ENCODE measurements at places on chromosomes 6 and 20. TPM values are rescaled to one million over a fixed set of nuclear protein-coding genes. Genes with fewer than 3 reads are reported as not detected.
A peak's percentile ranks its signal among the peaks of the same experiment; 100 is the strongest.

The FLRT3 gene
- total RNA-seq: not detected

- DNase-seq: no peak
Observed at GRCh38 chr6:70388814-70389213, 24.5 kb upstream of the FAM135A start.

DNA sequence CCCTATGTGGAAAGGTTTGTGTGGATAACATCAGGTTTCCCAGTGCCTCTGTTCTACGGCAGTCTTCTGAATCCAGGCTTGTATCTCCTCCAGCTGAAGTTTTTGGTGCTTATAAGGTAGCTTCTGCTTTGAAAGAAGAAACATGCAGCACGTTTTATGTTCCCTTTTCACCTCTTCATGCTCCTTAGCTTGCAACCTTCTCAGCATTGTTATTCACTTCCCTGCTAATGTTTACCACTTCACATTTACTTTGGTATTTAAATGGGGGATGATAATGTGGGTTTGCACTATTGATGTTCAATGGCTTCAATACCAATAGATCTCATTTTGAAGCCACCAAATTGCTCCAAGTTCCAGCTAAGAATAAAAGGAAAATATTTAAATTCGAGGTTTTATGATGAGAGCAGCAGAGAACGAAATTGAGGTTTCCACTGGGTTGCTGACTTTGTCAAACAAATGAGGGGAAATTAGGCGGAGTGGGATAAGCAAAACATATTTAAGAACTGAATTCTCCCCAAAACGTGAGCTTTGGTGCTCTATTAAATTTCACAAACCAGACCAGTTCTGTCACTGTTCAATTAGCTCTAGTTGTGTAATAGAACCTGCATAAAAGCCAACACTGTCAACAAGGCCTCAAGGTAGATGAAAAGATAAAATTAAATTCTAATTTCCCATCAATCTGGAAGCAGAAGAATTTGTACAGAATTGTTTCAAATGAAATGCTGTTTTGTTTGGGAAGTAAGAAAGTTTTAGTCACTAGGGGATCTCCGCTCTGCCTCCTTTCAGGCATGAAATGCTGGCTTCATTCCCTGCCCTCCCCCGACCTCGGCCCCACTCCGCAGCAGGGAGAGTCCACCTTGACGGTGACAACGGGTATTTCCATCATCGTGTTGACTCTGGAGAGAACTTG is 1.4 kb downstream of the IL22RA2 start:
- DNase-seq: no peak

The RAET1L gene
- total RNA-seq: not detected

DNA sequence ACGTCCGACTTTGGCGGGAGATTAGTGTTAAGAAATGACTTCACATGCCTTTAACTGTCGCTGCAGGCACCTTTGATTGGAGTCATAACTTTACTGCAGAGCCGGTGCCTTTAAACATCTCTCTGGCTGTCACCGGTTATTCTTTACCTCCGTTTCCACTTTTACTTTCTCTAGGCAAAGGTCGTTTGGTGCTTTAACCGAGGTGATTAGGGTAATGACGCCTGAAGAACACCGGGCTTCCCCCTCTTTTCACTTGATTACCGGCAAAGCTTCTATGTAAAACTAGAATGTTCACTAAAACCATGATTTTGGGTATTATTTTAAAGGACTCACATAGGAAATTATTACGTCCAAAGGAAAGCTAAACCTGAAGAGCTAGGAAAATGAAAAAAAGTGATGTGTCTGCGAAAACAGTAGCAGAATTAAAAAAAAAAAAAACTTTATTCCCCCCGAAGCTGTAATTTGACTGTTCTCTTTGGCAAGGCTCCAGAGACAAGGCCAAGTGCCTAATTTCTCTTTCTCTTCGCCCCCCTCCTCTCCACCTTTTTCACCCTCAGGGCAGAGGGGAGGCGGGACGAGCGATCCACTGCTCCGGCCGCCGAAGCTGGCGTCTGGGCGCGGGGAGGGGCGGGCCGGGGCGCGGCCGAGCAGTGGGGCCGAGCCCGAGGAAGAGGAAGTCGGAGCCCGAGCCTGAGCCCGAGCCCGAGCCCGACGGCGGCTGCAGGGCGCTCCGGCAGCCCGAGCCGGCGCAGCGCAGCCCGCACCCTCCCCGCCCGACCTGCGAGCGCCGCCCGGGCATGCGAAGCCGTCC is at the start of gene PLEKHG1:
TSS of gene PLEKHG1 (plus strand) at position 687 of the 811 bp plus-strand sequence. CDS start 133,797 bp downstream, outside the sequence.
- DNase-seq: peak; percentile 41

- no peak for DNase-seq
Observed at GRCh38 chr6:40500227-40500626, 86.9 kb downstream of the LRFN2 start.

GRCh38 chr6:20600831-20601230 is 66.6 kb downstream of the CDKAL1 start:
- DNase-seq: no peak

- no peak for DNase-seq
Observed at GRCh38 chr6:116291701-116292396, 12.1 kb upstream of the TSPYL1 start.

The PSMG4 gene
- 26.4 TPM for total RNA-seq

The SPAG4 gene
- 11.8 TPM for total RNA-seq

- DNase-seq: no peak
Observed at GRCh38 chr20:61600016-61600415, 348.0 kb downstream of the CDH4 start.

GRCh38 chr6:6179858-6180623 is 140.4 kb downstream of the F13A1 start:
- no peak for DNase-seq

GRCh38 chr6:158626360-158627167 is 18.0 kb downstream of the DYNLT1 start:
- no peak for DNase-seq

DNA sequence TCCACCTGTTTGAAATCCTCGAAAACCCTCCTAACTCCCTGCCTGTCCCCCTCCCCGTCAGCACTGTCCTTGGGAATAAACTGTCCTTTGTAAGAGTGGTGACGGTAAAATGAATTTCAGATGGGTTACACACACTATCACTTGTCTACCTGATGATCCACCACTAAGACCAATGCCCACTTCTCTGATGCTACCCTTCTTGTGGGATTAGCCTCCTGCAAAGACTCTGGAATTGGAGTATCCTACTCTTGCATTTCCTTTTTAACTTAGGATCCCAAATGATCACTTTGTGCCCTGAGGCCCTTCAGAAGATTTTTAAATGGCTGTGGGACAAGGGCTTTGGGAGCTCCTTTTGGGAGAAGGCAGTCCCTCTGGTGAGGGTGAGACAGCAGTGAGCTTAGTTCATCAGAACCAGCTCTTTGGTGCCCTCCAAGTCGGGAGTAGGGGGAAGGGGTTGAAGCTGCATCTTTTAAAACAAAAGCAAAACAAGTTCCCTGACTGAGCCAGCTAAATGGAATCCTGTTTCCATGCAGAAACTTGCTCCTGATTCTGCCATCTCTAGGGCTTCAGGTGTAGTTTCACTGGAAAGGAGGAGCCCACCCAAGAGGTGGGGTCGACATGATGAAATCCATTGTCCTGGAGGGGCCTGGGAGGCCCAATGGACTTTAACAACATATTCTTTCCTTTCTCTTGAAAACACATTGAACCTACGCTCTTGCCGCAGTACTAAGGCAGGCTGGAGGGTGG is 86.5 kb downstream of the ASXL1 start:
- no peak for DNase-seq

DNA sequence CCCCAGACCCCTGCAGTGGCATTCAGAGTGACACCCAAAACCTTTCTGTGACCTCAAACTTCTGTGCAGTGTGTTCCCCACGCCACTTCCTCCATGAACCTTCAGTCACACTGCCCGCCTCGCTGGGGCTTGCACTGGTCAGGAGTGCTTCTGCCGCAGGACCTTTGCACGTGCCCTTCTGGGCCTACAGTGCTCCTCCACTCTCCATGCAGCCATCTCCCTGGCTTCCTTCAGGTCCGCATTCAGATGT is 27.1 kb downstream of the SYNJ2 start:
- DNase-seq: no peak

The SLC32A1 gene
- not detected for total RNA-seq

The SLC26A8 gene
- not detected for total RNA-seq

The TRAPPC3L gene
- total RNA-seq: not detected

DNA sequence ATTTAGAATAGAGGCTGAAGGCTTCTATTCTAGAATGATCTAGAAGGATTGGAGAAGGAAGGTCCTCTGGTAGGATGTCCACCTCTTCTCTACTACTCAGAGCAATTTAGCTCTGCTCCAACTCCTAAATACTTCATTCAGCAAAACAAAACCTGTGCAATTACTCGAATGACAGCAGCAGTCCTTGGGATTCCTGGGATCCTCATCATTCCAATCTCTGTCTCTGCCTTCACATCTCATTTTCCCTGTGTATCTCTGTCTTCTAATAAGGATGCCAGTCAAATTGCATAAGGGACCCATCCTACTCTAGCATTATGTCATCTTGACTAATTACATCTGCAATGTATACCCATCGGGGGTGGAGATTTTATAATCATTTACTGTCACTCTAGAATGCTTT is 5.5 kb upstream of the AIG1 start:
- no peak for DNase-seq

DNA sequence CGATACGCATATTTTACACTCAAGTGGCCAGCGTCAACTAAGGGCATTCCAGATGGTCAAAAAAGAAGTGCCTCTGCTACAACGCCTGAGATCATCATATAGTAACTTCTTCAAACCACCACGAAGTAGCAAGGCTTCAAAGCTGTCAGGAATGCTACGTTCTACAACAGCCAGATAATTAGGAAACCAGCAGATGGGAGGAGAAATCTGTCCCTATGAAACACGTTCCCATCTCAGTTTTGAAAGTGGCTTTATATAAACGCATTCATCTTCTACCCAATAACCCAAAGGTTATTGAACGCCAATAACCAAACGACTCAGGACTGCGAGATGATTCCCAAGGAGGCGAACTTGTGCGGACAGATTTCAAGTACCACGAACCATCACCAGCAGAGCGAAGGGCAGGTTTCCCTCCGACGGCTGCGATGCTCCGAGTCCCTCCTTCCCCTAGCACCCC is 1.2 kb downstream of the ABHD12 start:
- no peak for DNase-seq

The SERPINB6 gene
- 73.0 TPM for total RNA-seq

DNA sequence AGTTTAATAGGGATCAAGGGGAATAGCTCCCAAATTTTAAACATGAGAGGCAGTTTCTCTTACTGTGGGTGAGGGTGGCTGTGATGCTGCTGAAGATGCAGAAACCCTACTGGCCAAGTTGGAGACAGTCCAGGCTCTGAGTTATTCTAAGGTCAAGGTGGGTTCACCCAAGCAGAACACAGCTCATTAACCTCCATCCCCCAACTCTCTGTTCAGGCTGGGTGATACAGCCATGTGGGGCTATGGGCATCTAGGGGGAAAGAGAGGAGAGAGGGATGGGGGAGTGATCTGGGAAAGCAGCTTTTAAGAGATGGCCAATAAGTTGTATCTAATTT is 18.9 kb upstream of the TRAM2 start:
- DNase-seq: no peak

- no peak for DNase-seq
Observed at GRCh38 chr6:125807293-125807692, 16.5 kb downstream of the NCOA7 start.

The CD24 gene
- total RNA-seq: 2.0 TPM

GRCh38 chr20:50019466-50020256 is 36.9 kb downstream of the SNAI1 start:
- no peak for DNase-seq

GRCh38 chr6:9481292-9482029 is 933.4 kb downstream of the TFAP2A start:
- DNase-seq: no peak

The TNFRSF6B gene
- total RNA-seq: not detected

The CRISP2 gene
- total RNA-seq: not detected

- peak; percentile 17 for DNase-seq
Observed at GRCh38 chr20:23143098-23143497, 57.0 kb upstream of the CD93 start.

The JAG1 gene
- 2.8 TPM for total RNA-seq

- DNase-seq: no peak
Observed at GRCh38 chr20:41958391-41958790, 340.2 kb upstream of the CHD6 start.

- DNase-seq: no peak
Observed at GRCh38 chr20:4560667-4561066, 161.0 kb upstream of the PRND start.

GRCh38 chr20:40997116-40997515 is 31.5 kb upstream of the TOP1 start:
- DNase-seq: no peak

- no peak for DNase-seq
Observed at GRCh38 chr6:54874349-54875048, 27.9 kb downstream of the FAM83B start.

DNA sequence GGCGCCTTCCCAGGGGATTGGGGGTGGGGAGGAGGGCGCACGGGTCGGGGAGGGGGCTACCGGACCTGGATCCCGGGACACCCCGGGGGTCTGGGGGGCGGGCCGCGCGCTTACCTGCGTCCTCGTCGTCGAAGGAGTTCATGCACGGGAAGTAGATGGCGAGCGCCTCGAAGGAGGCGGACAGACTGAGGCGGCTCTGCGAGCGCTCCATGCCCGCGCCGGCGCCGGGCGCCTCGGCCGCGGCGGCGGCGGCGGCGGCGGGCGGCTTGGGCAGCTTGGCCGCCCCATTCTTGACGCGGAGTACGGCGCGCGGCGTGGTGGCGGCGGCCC is 320 bp downstream of the RIMS4 start:
- no peak for DNase-seq

GRCh38 chr20:46177768-46178167 is 59.7 kb downstream of the CD40 start:
- no peak for DNase-seq

The SRC gene
- total RNA-seq: 3.5 TPM

DNA sequence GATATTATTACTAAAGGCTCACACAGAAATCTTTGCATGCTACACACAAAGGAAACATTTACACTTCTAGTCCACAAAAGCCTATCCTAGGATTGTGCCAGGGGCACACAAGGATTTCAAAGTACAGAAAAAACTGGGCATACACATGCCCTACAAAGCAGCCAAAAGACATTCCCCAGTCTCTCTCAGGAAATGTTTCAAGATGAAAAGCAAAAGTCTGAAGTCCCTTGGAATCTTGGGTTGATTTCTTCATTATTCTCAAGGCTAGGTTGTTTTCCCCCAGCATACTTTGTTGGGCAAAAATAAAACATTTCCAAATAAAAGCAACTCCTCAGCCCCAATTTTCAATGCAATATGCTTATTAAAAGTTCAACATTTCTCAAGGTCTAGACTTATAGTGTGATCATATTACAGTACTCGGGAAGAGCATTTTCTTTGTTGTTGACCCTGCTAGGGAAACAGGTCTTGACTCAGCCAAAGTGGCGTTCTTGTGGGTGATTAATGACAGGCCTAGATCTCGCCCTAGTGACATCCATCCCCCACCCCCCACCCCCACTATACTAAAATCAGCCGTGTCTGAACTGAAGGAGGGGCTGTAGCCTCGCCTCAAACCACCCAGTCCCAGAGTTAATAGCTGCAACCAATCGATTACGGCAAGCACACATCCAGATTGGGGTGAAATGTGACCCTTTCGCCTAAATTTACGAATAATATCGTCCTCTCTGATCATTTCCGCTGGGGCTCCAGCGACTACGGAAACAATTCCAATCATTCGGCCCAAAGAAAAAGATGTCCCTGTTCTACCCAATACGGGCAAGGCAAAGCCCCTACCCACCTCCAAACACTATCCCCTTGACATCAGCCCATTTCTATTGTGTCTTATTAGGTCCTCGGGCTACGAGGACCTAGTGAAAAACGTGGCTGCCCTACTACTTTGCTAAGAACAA is 1.4 kb downstream of the AKIRIN2 start:
- DNase-seq: peak; percentile 18

The GINS1 gene
- 33.5 TPM for total RNA-seq

The KCNG1 gene
- total RNA-seq: 2.2 TPM
